ENCODE measurements at places on chromosomes 6 and 20. TPM values are rescaled to one million over a fixed set of nuclear protein-coding genes. Genes with fewer than 3 reads are reported as not detected.

- no peak for DNase-seq
These were observed 70.7 kb downstream of the ANKRD6 start for GRCh38 chr6:89503641-89504040.

GRCh38 chr6:54011277-54011648, 100.0 kb upstream of the MLIP start:
- no peak for DNase-seq

GRCh38 chr6:44062771-44063560, 64.3 kb downstream of the MRPL14 start:
- DNase-seq, result no peak

The SMOC2 gene
- total RNA-seq, result not detected

DNA sequence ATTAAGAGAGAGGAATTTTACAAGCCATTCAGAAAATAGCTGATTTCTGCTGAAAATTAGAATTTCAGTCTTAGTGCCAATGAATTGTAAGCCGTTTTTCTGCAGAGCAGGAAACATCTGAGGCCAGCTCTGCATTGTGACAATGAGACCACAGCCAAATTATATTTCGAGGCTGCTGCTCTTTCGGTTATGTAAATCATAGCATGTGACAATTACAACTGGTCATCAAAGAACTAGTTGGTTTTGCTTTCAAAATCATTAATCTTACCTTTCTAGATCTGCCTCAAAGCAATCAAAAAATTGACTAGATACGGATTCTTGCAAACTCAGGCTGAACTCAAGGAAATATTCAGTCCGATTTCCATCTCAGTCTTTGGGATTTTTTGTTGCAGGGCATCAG, 33.4 kb upstream of the INSM1 start:
- DNase-seq, result no peak

- DNase-seq, result no peak
These were observed 53.1 kb downstream of the PSMG4 start for GRCh38 chr6:3311826-3312225.
